ENCODE measurements at places on chromosomes 3 and 15.
A peak's percentile ranks its signal among the peaks of the same experiment; 100 is the strongest.

- DNase-seq = peak; percentile 52
These were observed 439.2 kb downstream of the MCTP2 start for GRCh38 chr15:94670438-94671034.

- no peak for DNase-seq
These were observed 67.3 kb downstream of the FILIP1L start for GRCh38 chr3:100046986-100047385.

- no peak for DNase-seq
These were observed 26.2 kb upstream of the TOP2B start for GRCh38 chr3:25690768-25691533.

DNA sequence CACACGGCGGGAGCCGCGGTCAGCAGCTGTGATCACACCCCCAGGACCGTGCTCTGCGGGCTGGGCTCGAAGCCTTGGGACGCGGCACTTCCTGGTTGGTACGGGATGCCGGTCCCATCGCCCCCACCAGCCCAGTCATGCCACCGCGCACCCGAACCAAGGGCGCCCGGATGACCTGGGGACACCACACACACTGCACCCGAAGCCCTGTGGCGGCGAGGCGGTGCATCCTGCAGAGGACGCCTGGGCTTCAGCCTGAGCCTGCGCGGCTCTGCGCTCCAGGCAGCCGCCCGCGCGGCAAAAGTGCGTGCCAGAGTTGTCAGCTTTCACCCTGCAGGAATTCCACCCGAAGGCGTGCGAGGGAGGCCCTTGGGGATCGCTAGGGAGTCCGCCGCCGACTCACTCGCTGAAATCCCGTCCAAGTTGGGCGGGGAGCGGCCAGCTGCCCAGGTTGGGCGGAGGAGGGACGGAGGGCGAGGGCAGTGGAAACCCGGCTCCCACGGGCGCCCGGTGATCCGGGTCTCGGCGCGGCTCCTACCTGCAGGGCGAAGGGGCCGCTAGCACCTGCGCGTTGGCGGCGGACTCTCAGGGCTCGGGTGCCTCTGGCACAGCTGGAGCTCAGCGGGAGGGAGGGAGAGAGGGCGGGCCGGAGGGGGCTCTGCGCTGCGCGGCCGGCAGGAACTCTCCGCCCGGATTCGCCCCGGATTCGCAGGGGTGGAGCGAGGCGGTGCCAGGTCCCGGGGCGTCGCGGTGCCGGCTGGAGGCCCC, at the start of gene PLD1:
PLD1 (minus strand) TSS at position 623 of the 768 bp plus-strand sequence. CDS start 72,432 bp downstream, outside the sequence.
- peak; percentile 91 for DNase-seq

- no peak for DNase-seq
These were observed 6.7 kb upstream of the ZBED2 start for GRCh38 chr3:111601810-111602209.

- DNase-seq = no peak
These were observed 9.5 kb downstream of the TYRO3 start for GRCh38 chr15:41568350-41569017.

- no peak for DNase-seq
These were observed 9.9 kb downstream of the GTPBP8 start for GRCh38 chr3:113000691-113001090.

- DNase-seq = peak; percentile 79
These were observed 220.0 kb upstream of the UMPS start for GRCh38 chr3:124510290-124510689.

DNA sequence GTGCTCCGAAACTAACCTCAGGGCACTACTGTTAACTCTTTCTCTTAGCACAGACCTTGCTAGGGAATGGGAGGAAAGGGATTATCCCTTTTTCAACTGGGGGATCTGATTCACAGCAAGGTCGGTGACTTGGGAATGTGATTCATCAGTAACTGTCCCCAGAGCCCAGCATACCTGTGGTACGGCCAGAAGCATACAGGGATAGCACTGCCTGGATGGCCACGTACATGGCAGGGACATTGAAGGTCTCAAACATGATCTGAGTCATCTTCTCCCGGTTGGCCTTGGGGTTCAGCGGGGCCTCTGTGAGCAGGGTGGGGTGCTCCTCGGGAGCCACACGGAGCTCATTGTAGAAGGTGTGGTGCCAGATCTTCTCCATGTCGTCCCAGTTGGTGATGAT, 2.3 kb downstream of the ACTC1 start:
- no peak for DNase-seq
